ENCODE measurements at places on chromosomes 16 and 17.

GRCh38 chr16:1979271-1980029, 1.8 kb downstream of the NOXO1 start:
- DNase-seq, result no peak

GRCh38 chr16:87165885-87166284, 151.3 kb downstream of the C16orf95 start:
- no peak for DNase-seq

GRCh38 chr16:64809876-64810629, 311.8 kb downstream of the CDH11 start:
- no peak for DNase-seq

GRCh38 chr16:58126451-58126961, 2.7 kb downstream of the CFAP20 start:
- DNase-seq, result no peak

- no peak for DNase-seq
Measured at GRCh38 chr16:17416461-17417311, 54.1 kb downstream of the XYLT1 start.

DNA sequence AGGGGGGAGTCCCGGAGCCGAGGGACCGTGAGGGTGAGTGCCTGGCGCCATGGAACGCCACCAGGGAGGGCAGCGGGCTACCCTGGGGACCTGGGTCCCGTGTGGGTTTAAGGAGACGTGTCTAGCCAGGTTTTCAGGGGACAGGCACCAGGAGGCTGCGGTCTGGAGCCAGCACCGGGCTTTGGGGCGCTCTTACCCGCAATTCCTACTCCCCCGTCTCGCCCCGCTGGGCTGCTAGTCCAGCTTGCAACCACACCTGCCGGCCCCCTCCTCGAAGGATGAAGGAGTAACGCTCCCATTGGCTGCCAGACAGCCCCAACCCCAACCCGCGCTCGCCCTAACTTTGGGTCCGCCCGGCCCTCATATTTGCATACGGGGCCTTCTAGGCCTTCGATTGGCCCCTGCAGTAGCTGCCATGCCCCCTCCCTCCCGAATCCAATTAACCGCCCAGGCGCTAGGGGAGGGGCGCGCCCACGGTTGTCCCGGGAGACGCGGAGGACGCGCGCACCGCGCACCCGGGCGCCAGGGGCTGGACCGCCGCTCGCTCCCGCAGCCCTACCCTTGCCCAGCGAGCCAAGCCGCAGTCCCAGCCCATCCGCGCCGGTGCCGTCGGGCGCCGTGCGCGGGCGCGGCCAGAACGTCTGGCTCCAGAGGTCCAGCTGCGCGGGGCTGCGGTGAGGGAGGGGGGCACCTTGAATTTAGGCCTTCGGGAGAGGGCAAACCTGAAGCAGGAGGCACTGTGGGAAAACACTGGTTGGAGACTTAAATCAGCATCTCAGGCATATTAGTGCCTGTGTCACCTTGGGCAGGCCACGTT, at the start of gene TTLL6:
TTLL6 (minus strand) TSS at position 456 of the 817 bp plus-strand sequence; CDS start at position 299, 157 bp downstream.
- DNase-seq, result no peak

GRCh38 chr16:81636298-81636993, 142.6 kb upstream of the PLCG2 start:
- no peak for DNase-seq

DNA sequence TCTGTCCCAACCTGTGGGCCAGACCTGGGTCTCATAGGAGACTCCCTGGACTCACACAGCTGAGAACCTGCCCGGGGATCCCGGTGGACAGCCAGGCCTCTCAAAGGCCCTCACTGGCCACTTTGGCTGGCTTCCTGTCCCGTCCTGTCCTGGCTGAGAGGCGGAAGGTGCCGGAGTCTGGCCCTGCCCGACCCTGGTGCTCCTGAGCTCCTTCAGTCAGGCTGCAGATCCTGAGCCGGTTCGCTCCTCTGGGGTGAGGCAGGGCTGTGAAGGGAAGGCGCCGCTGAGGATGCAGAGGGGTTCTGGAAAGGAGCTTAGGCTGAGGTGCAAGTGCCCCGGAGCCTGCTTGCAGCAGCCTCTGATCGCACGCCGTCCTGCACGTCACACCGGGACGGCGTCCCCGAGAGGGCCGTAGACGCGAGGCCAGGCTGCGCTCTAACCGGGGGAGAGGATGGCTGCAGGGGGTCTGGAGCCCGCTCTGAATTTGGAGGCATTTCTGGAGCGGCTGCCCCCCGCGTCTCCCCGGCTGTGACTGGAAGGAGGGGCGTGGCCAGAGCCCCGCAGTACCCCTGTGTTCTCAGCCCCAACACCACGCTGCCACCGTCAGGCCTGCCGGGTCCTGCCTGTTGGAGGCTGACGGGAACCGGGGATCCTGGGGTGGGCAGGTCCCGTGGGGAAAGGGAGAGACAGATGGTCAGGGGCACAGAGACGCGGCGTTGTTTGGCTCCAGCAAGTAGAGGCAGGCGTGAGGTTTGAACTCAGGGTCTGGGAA, 4.1 kb downstream of the HGS start:
- no peak for DNase-seq

- peak; percentile 87 for DNase-seq
Measured at GRCh38 chr16:69396187-69397061, 10.6 kb upstream of the TERF2 start.

DNA sequence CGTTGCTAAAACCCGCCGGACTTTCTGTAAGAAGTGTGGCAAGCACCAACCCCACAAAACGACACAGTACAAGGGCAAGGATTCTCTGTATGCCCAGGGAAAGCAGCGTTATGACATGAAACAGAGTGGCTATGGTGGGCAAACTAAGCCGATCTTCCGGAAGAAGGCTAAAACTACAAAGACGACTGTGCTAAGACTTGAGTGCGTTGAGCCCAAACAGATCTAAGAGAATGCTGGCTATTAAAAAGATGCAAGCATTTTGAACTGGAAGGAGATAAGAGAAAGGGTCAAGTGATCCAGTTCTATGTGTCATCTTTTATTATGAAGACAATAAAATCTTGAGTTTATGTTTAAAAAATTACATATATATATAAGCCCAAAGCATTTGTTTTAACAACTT, 20.3 kb downstream of the HELZ start:
- no peak for DNase-seq

GRCh38 chr16:80114699-80115098, 426.1 kb upstream of the DYNLRB2 start:
- DNase-seq, result no peak

DNA sequence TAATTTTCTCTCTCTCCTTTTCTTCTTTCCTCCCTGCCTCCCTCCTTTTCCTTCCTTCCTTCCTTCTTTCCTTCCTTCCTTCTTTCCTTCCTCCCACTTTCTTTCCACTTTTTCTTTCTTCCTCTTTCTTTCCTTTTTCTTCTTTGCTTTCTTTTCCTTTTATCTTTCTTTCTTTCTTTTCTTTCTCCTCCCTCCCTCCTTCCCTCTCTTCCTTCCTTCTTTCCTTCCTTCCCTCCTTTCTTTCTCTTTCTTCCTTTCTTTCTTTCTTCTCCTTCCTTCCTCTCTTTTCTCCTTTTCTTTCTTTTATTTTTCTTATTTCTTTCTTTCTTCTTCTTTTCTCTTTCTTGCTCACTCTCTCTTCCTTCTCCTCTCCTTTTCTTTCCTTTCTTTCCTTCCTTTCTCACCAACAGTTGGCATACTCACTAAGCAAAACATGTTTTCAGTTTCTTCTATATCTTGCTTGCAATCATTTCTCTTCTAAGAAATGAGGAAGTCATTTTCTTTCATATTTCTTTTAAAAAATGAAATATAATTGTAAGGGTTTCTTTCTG, 97.1 kb upstream of the MAF start:
- no peak for DNase-seq

GRCh38 chr17:80047176-80047575, 10.7 kb downstream of the CCDC40 start:
- no peak for DNase-seq

DNA sequence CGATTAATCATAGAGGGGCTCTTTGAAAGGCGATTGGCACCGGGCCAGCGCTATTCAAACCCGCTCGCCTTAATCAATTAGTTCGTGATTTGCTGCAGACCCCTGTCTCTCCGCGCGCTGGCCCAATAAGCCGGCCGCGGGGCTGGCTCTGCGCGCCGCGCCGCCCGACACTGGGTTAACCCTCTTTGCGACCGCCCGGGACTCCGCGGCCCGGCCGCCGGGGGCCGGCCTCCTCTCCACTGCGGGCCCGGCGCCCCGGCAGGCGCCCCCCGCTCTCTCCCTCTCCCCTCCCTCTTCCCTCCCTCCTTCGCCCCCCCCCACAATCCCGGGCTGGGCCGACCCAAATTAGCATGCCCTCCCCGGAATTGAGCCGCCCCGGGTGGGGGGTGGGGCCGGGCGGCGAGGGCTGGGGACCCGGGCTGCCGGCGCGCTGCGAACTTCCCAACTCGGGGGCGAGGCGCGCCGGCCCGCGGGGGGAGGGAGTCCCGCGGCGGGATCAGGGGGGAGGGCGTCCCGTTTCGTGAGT, 428 bp upstream of the SALL1 start:
- DNase-seq, result peak; percentile 54

DNA sequence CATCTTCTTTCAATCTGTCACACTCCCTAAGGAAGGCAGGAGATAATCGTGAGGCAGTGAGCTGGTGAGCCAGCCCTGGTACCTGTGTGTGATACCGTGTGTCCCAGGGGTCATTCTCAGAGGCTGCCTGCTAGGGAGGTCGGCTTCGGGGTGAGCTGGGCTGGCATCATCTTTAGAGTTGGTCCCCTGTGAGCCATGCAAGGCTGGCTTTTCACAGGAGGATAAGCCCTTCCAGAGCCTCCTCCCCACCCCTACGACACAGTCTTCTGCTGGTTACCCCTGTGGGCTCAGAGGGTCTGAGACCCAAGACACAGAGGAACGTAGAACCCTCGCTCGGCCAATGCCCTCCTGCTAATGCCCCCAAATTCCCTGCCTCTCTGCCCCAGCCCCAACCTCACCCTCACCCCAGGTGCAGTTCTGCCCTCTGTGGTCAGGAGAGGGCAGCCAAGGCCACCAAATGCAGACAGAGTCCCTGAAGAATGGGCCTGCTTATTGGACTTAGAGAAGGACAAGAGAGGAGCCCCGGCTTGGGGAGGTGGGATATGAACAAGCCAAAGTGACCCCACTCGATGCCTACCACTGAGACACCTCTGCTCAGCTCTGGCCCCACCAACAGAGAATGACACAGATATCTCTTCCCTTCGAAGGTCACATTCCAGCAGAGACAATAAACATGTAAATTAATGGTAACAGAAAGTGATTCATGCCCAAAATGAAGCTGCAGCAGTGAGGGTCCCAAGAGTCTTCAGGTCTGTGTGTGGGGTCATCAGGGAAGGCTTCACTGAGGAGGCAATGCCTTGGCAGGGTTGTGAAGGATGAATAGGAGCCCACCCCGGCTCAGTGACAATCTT, 80.8 kb upstream of the CCL1 start:
- DNase-seq, result no peak

- DNase-seq, result no peak
Measured at GRCh38 chr17:82031303-82031884, at the start of gene RAC3. RAC3 (plus strand) TSS chr17:82031678; CDS start chr17:82031762, 84 bp downstream.

- no peak for DNase-seq
Measured at GRCh38 chr17:42112552-42113176, at the start of gene DHX58. DHX58 (minus strand) TSS chr17:42112714; CDS start chr17:42111892, 822 bp downstream.

DNA sequence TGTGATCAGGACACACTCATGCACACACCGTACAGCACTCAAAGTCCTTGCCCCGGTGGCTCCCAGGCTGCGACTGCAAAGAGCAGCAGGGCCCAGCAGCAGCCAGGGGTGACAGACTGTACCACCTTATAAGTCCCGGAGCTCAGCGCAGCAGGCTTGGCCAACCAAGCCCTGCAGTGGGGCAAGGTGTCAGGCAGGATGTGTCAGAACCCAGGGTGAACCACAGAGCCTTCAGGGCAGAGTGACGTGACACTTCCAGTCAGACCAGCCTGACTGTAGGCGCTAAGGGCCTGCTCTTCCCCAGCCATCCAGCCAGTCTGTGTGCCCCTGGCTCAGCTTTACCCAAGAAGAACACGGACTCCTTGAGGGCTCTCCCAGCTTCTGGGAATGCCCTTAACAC, 204.1 kb downstream of the COPRS start:
- no peak for DNase-seq

GRCh38 chr16:55272744-55273143, 51.3 kb upstream of the IRX6 start:
- no peak for DNase-seq

DNA sequence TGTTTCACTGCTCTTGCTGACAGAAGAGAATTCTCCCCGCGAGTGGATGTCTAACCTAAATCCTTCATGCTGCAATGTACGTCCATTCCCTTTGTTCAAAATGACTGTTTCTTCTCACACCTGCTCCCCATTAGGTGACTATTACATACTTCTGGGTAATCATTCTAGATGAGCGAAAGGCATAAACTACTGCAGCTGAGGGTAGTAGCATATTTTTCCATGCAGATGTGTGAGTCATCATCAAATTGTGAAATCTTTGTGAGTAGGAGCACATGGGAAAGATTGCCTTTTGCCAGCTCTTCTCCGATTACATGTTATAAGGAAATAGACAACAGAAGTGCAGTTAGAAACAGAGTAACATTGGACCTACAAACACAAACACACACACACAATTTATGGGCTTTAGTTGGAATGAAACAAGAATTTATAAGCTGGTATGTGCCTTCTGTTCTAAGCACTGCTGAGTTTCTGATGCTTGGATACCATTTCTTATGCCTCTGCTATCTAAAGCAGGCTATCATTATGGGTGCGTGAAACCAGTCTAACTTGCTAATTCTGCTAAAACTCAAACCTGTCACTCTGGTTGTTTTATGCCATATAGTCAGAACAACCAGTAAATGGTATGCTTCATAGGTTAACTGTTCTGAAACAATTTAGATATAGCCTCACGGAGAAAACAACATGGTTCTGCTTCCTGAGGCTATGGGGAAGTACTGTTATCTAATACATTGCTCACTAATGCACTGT, 346.9 kb upstream of the PSMD7 start:
- peak; percentile 99 for DNase-seq

- DNase-seq, result no peak
Measured at GRCh38 chr17:64662774-64663367, 764 bp upstream of the SMURF2 start.

GRCh38 chr17:80892019-80892855, 99.4 kb upstream of the CHMP6 start:
- peak; percentile 95 for DNase-seq

GRCh38 chr16:14418795-14419225, 211.2 kb downstream of the PARN start:
- no peak for DNase-seq

- peak; percentile 4 for DNase-seq
Measured at GRCh38 chr17:12024327-12024726, 3.6 kb downstream of the MAP2K4 start.
